ENCODE measurements at places on chromosomes 2 and 18.

GRCh38 chr2:238174701-238175100 is 15.9 kb downstream of the ERFE start:
- no peak for DNase-seq

DNA sequence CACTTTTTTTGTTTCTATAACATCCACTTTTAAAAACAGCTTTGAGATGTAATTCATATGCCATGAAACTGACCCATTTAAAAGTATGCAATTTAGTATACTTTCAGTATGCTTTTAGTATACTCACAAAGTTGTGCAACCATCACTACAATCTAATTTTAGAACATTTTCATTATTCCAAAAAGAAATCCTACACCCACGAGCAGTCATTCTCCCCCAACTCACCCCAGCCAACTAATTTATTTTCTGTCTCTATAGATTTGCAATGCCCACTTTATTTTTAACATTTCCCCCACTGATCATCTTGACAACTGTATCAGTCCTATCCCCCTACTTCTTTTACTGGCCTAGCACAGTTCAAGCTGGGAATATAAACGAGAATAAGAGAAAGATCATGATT is 39.1 kb downstream of the FAM98A start:
- no peak for DNase-seq

DNA sequence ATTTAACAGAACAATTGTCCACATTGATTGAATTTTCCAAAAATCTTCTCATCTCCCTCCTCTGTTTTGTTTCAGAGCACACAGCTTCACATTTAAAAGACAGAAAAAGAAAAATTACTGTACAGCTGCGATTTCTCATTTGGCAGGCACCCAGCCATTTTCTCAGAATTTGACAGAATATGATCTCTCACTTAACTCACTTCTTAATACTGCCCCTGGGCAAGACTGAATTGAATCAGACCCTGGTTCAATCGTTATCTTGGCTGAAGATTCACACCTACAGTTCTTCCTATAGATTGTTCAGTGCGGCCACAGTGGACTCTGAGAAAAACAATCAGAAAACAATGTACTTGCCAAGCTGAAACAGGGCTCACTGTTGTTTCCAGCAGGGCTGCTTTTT is 90.2 kb upstream of the LHCGR start:
- no peak for DNase-seq

DNA sequence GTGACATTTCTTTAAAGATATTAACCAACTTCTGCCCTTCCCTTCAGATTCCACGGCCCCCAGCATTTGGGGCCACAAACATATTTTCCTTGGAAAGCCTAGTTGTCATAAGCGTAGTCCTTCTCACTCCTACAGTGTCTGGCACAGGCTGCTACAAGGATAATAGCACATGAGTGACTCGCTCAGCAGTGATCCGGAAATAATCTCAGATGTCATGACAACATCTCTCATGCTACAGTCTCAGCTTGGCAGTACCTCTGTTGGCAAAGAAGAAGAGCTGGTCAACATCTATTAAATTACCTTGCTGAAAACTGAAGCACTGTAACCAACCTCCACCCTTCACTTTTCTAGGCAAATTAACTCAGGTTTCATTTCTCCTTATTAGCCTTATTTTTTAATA is 351.7 kb downstream of the RAD51AP2 start:
- DNase-seq: no peak

- no peak for DNase-seq
Observed at GRCh38 chr2:85091838-85092237, 41.4 kb upstream of the TCF7L1 start.

DNA sequence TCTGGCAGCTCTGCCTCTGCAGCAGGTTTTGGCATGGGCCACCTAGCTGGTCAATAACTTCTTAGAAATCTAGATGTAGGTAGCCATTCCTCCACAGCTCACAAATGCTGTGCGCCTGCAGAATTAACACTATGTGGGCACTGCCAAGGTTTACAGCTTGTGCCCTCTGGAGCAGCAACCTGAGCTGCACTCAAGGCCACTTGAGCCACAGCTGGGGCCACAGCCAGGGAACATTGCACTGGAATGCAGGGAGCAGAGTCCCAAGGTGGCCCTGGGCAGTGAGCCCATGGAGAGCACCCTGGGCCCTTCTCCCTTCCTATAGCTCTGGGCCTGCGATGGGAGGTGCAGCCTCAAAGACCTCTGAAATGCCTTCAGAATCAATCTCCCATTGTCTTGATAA is 365.3 kb downstream of the SATB2 start:
- DNase-seq: no peak

DNA sequence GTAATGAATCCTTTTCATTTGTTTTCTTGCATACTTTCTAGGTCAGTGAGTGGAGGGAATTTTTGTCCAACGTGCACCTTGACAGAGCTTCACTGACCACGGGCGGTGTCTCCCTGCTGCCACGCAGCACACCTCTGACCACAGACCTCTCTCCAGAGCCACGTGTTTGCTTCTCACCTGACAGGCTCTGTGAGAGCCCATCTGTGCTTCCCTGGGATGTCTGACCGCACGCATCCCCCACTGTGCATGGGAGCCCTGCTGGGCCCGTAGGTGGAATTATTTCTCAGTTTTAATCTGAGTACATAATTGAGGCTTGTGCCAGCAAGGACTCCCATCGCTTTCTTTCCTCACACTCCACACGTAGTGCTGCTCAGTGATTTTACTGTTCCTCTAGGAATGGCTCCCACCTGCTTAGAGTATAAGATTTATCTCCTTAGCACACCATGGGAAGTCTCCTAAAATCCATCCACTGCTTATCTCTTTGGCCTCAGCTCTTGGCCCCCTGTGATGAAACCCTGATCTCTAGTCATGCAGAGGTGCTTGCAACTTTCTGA is 482.6 kb downstream of the TSN start:
- DNase-seq: no peak

DNA sequence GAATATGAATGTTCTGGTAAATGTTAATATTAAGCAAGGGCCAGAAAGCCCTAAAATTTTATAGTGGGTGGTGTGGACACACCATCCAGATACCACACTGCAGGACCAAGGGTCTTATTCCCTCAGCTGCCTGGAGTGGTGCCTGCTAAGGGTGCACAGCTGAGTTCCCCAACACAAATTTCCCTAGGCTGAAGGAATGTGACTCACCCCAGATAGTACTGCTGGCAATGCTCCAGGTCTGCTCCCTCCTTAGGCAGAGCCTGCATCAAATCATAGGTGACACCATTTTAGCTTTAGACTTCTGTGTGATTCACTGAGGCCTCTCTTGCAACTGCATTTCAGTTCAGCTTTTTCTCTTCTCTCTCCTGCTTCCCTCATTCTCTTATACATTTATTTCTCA is 321.1 kb downstream of the SATB2 start:
- DNase-seq: no peak

DNA sequence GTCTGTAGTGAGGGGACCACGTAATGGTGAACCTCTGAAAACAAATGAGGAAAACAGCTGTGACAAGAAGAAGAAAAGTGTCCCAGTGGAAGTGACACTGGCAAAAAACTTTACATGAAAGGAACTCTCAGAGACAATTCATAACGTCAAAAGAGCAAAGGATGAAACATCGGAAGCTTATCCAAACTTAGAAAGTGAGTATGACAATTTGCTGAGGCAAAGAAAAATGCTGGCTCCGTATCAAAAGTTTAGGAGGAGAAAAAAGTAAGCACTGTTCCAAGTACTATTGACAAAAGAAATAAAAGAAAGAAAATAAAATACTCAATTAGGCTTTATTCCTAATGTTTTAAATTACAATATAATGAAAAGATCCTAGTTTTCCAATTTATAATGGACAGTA is 91.3 kb downstream of the NOL10 start:
- no peak for DNase-seq

DNA sequence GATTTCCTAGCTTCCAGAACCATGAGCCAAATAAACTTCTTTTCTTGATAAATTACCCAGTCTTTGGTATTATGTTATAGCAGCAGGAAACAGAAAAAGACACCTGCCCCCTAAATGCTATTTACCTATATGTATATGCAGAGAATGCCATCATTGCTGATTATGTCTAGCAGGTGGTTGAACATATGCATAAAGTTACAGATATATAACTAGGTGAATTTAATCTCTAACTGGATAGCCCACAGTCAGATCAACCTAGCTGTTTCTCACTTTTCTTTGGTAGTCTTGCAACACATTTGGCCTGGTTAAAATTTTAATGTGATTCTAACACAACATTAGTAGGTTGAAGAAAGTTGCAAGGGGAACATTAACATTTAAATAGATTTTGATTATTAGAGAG is 7.1 kb upstream of the CERS6 start:
- DNase-seq: no peak

- DNase-seq: no peak
Observed at GRCh38 chr2:219672406-219672805, 45.0 kb downstream of the SLC4A3 start.

DNA sequence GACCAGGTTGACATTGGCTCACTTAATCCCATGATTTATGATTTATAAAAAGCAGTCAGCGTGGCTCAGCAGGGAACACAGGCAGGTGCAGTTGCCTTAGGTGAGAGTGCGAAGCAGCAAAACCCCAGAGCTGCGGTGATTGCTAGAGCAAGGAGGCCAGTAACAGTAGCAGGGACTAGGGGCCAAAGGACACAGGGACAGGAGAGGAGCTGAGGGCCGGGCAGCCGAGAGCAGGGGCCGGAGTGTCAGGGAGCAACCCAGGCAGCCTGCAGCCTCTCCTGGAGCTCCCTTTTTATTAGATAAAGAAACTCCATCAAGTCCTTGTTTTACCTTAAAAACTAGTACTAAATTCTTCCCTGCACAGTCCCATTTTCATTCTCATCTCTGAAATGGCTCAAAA is 4.3 kb downstream of the MC2R start:
- no peak for DNase-seq

GRCh38 chr18:48159816-48160215 is 229.4 kb upstream of the SMAD2 start:
- DNase-seq: no peak

DNA sequence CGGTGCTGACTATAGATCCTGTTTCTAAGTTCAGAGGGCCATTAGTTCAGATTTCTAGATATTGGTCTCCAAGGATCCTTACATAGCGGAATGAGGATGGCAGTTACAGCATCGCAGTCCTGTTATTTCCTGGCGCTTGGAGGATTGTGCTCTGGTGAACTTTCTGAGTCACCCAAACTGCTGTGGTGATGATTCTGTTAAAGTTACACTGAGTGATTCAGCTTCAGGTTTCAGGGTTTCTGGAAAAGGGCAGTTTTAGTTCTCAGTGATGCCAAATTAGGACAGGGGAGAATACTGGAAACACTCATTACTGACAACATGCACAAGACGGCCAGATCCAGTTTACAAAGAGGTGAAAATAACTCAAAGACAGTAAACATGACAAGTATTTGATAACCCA is 52.1 kb upstream of the ANKRD62 start:
- DNase-seq: no peak

DNA sequence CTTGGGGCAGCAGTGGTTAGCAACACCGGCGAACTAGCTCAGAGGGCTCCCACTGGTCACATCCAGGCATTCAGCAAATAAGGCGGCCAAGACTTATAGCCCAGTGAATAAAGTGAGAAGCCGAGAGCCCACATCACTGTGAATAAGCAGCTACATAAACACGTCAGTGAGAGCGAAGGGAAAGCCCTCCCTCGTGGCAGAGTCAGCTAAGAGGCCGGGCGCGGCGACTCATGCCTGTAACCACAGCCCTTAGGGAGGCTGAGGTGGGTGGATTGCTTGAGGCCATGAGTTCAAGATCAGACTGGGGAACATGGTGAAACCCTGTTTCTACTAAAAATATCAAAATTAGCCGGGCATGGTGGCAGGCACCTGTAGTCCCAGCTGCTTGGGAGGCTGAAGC is 5.2 kb downstream of the D2HGDH start:
- no peak for DNase-seq
